Mesothelial cell of epicardium (in vitro differentiated cells): ENCODE measurements at places on chromosomes 11 and 22.

- no peak for DNase-seq
Measured at GRCh38 chr22:30313527-30314363, 13.0 kb downstream of the TBC1D10A start.

DNA sequence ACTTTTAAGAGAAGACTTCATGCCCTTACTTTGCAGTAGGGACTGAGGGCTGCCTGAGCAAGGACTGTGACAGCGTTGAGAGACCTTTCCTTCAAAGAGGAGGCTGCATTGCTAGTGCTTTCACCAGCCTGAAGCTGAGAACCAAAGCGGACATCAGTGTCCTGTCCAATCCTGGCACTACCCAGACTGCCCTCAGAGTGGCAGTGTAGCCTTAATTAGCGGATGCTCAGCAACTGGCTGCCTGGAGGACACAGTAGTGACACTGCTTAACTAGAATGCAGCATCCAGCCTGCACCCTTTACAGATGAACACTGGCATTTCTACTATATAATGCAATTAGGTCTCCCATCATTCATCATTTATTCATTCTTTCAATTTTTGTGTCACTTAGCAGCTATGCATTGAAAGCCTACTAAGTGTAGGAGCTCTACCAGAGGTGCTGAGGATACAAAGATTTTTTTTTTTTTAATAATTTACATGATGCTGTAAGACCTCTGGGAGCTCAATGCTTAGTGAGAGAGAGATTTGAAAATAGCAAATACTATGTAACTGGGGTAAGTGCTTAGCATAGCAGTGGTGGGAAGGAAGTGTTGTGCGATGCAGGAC lies 36.9 kb upstream of the SLC36A4 start:
- DNase-seq = peak; percentile 46

DNA sequence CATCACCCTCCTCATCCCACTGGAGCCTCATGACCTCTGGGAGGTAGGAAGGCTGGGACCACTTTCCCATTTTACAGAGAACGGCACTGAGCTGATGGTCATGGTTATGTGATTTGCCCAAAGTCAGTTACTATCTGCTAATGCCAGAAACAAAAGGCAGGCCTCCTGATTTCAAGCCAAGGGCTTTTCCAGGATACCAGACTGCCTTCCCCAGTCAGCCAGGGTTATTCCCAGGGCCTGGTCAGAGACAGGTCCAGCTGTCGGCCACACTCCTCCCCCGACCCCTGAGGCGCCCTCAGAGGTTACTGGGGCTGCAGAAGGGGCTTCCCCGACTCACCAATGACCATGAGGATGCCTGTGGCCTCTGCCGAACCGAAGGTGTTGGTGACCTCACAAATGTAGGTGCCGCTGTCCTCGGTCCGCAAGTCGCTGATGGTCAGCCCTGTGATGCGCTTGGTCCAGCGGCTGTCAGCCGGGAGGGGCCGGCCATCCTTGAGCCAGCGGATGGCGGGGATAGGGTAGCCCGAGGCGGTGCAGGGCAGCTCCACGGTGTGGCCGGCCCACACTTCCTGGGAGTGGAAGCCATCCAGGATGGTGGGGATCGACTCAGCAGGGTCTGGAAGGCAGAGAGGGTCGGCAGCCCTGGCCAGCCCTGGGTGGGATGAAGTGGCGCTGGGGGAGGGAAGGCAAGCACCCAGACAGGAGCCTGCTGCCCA lies 197.0 kb downstream of the CEP164 start:
- no peak for DNase-seq

DNA sequence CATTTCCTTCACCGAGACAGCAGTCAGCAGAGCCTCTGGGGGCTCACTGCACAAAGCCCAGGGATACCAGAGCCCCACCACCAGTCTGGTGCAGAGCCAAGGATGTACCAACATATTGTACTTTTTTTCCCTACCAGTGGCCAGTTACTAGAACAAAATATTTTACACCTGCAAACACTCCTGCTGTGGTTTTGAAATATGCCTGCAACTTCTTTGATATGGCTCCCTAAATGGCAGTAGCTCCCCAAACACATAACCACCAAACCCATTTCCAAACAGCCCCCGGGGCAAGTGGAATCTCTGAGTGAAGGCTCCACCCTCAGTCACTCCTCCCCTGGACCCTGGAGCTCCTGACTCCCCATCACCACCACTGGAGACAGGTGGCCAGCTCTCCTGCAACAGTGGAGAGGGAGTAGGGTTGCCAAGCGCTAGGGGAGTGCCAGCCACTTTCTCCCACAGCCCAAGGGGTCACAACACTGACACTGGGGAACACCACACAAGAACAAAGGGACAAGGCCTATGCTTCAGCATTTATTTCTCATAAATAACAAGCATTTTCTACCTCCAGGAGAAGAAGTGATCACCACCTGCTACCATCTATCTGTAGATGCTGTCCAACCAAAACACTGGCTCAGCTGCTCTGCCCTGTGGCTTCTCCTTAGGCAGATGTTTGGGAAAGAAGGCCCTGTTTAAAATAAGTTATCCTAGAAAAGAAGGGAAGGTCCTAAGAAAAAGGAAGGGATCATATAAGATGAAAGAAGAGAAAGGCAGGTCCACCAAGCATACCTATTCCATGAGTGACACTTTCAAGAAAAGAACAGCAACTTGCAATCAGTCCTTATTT lies 15.1 kb downstream of the DGCR2 start:
- DNase-seq = no peak

DNA sequence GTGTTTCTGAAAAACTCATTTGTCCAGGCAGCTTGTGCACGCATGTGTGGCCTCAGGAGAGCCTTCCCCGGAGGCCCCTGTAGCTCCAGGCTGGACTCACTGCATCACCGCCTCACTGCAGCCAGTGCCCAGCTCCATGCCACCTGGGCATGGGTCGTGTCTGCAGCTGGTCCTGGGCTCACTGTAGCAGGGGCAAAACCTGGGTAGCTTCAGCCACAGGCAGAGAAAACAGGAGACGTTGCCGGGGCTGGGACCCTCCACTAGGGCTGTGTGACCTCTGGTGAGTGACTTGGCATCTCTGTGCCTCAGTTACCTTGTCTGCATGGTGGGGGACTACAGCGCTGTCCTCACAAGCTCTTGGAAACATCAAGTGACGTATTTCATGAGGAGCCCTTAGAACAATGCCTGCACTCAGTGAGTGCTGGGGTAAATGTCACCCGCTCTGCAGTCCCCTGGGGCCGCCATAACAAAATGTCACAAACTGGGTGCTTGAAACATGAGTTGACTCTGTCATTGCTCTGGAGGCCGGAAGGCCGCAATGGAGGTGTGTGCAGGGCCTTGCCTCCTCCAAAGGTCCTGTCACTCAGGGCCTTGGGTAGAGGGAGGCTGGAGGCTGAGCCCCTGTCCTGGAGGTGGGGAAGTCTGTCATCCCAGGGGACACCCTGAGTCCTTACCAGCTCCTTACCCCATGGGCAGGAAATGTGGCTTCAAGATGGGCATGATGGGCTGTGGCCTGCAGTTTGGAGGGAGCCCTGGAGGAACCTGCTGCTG lies 488.7 kb downstream of the TBC1D22A start:
- no peak for DNase-seq
